ENCODE measurements at places on chromosomes 4 and X.
A peak's percentile ranks its signal among the peaks of the same experiment; 100 is the strongest.

DNA sequence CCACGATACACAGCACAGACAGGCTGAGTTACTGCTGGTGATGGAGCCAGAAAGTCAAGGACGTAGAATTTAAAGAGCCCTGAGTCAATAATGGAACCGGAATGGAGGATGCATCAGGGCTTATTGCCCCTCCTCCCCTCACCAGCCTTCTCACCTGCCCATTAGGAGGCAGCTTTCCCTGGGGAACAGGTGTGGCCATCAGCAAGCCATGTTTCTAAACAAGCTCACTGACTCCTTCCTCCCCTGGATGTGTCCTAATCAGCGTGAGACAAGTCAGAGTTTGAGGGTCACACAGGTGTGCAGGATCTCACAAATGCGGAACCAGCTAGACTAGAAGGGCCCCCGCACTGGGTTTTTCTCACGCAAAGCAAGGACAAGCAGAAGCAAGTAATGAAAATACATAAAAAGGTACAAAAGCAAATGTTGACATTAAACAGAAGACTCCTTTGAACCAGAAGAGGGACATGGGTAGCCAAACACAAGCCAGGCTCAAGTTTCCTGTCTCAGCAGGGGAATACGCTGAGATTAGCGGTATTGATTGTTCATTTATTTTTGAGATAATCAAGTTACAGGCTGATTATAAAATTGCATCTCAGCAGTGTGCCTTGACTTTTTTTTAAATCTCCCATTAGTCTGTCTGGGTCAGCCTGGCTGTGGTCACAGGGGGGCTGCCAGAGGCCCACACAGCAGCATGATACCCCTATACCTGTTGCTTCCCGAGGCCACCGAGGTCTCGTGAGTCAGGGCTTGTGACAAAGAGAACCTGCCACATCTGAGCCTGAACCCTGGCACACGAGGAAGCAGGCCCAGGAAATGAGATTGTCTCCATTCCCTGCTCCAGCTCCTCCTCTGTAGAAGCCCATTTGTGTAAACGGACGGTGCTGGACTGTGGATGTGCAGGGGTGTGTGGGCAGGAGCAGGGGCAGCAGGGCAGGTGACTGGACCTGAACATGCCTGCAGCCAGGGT is 37.4 kb downstream of the CCKAR start:
- DNase-seq = no peak

DNA sequence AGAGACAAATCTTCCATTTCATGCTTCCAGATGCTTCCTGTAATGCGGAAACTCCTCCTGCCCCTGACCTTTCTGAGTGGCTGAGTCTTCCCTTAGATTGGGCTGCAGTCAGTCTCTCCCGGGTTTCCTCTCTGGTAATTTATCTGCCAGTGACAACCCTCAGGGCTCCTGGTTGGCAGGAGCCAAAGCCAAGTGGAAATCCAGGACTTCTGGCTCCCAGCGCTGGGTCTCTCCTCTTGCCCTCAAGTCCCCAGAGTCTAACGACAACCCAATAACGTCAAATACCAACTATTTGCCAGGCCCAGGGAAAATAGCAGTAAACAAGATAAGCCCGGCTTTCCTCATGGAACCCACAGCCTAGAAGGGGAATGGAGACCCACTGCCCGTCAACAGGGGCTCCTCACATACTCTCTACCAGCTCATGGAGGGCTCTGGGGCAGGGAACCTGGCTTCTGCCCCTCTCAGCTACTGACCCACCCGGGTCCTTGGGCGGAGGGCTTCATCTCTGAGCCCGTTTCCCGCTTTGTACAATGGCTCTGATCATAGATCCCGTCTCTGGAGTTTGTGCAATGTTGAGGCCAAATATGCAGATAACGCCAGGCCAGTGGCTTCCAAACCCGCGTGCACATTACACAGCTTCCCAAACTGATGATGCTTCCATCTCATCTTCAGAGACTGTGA is 1.1 kb upstream of the TBC1D14 start:
- DNase-seq = no peak

DNA sequence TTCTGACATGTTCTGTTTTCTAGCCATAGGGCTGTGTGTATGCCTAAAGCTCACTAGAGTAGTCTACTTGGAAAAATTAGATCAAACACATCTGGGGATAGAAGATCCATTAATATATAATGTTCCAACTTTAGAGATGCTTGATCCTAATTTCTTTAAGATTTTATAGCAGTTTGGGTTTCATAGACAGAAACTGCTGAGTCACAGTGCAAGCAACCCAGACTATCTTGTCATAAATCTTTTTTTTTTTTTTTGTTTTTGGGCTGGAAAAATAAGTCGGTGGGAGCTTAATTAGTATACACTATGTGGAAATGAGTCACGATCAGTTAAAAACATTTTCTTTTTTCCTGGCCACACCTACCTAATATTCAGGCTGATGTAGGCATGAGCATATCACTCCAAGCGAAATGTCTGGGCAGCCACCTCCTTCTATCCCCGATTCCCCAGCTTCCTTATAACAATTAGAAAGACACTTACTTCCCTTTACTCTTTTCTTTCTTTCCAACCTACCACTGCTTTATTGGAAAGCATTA is 58.2 kb upstream of the CASK start:
- DNase-seq = no peak

GRCh38 chrX:83077606-83078005 is 430.5 kb upstream of the POU3F4 start:
- DNase-seq = no peak

- no peak for DNase-seq
Observed at GRCh38 chr4:13875181-13875580, 247.7 kb upstream of the BOD1L1 start.

- DNase-seq = no peak
Observed at GRCh38 chrX:123971982-123972381, 10.5 kb downstream of the STAG2 start.

GRCh38 chrX:148659481-148659880 is 159.1 kb downstream of the AFF2 start:
- no peak for DNase-seq

GRCh38 chr4:113588895-113589668 is 172.5 kb downstream of the CAMK2D start:
- DNase-seq = no peak

DNA sequence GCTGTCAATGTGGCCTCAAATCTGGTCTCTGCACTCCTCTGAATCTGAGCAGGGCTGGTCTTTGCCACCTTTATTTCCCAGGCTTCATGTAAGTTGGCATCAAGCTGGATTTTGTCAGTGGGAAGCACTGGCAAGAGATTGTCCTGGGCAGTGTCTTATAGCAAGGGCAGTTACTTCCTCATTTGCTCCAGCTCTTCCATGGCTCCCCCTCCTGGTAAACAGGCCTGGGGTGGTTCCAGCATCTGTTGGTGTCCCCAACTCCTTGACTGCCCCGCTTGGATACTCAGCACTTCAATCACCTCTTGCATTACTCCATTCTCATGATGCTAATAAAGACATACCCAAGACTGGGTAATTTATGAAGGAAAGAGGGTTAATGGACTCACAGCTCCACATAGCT is 15.0 kb upstream of the REST start:
- DNase-seq = no peak

DNA sequence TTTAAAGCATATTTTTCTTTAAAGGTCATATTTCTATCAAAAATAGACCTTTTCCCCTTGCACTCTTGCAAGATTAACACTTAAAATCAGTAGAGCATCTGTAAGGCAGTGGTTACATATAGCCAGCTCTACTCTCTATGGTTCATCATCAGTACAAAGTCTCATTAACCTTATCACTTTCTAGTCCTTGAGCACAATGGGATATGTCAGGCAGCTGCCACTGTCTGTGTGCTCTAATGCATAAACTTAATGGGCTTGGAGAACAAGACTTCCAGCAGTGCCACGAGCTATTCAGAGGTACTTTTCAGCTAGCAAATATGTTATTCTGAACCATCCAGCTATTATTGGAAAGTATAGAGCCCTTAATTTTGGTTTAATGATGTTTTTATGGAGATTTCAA is 393.7 kb downstream of the GASK1B start:
- no peak for DNase-seq

GRCh38 chr4:1041147-1041935 is 29.9 kb downstream of the FGFRL1 start:
- DNase-seq = no peak

- DNase-seq = no peak
Observed at GRCh38 chrX:110258552-110258951, 59.3 kb downstream of the AMMECR1 start.

GRCh38 chr4:173189117-173189693 is 20.6 kb downstream of the GALNT7 start:
- DNase-seq = no peak

DNA sequence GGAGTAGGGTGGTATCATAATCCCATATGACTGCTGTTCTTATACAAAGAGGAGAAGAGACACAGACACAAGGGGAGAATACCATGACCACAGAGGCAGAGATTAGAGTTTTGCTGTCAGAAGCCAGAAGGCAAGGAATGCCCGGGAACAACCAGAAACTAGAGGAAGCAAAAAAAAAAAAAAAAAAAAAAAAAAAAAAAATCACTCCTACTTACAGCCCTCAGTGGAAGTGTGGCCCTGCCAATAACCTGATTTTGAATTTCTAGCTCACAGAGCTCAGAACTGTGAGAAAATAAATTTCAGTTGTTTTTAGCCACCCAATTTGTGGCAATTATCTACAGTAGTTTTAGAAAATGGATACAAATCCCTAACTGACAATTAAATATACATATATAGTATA is 30.4 kb upstream of the UBE2NL start:
- DNase-seq = no peak

DNA sequence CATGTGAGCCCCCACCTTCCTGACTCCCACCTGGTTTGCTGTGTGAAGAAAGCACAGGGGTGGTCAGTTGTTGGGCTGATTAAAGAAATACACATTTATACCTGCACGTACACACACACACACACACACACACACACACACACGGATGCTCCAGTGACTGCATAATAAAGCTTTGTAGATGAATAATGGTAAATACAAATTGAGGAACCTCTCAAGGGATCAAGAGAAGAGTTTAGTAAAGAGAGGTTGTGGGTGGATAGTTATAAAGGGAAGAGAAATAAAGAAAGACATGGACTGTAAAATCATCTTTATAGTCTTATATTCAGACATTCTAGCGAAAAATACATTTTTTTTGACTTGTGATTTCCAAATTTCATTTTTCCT is 144.1 kb downstream of the MGST2 start:
- no peak for DNase-seq

DNA sequence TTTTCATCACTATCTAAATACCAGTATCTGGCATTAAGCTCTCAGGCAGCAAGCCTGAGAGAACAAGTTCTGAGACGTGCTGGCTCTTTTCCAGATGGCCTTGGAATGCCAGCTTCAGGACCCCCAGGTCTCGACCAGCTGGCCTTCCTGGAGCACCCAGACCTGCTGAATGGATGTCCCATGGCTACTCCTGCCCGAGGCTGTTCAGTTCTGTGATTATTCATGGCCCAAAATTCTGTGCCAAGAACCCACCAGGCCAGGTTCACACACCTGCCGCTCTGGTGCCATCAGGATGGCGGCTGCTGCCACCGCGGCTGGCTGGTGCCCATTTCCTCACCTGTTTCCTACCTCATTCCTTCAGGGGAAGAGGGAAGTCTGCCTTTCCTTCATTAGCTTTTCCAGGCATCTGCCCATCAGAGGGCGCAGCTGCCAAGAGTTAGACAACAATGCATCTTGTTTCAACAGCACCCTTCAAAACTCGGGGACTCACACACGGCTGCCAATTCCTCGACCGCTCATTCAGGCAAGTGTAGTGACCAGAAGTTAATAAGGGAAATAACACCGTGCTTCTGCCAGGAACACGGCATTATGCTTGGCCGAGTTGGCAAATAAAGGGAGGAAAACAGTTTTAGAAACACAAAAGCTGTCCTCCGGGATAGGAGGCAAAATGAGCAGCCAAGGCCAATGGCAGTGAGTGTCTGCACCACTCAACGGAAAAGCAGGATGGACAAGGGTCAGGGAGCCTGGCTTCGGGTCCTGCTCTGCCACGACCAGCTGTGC is 173.8 kb downstream of the NSUN7 start:
- DNase-seq = no peak

DNA sequence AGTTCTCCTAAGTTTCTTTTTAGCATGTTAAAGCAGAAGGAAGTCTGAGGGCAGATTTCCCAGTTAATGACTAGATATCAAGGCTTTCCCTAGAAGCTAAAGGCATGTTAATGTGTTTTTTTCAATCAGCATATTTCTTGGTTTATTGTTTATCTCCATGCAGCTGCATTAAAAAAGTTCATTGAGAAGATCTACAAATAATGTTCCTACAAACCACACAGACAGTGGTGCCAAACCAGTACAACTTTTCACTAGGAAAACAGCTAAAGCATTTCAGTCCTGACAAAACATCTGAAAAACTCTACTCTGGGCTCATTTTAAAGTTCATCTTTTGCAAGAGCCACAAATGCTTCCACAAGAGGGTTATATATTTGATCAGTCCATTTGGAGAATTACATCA is 320.0 kb downstream of the ADGRL3 start:
- no peak for DNase-seq

DNA sequence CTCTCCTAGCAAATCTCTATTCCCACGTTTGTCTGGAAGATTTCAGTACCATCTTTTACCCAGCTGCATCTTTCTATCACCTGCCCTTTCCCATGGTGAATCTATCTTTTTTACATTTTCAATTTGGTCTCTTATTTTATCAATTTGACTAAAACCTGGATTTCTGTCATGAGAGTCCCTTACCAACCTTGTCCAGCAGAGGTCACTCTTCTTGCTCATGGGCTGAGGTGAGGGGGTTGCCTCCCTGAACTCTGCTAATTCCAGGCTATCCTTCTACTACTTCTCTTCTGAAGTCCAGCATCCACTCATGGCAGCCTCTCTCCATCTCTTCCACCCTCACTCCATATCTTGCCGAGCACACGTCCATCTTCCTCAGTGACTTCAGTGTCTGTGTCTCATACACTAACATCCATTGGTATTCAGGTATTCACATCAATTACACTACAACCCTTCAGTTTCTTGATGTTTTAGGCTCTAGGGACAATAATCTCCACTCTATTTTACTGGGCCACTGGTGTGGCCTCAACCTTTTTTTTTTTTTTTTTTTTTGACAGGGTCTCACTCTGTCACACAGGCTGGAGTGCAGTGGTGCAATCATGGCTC is 17.8 kb upstream of the ZNF827 start:
- DNase-seq = no peak

GRCh38 chr4:48065587-48066052 is 49.0 kb downstream of the NIPAL1 start:
- no peak for DNase-seq

GRCh38 chr4:59058543-59058942 is 1948.4 kb upstream of the IGFBP7 start:
- no peak for DNase-seq

GRCh38 chr4:122658818-122659295 is 38.0 kb upstream of the IL21 start:
- DNase-seq = no peak

DNA sequence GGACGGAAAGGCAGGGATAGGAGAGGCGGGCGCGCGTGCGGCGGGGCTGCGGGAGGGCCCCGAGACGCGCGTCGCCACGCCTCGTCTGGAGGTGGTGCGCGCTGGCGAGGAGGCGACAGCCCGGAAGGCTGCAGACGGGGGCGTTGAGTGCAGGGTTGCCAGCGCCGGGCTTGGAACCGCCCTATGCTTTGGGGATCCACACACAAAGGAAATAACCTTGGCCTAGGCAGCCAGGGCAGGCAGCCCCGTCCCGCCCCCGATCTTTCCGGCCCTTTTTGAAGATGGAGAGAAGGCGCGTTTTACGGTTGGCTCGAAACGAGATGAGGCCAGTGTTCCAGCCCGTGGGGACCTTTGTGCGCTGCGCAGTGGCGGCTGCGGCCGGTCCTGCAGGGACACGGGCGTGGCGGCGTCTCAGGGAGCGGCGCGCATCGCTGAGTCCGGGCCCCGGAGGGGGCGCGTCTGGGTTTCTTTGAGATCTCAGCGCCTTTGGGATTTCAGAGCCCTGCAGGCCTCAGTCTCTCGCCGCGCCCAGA is 50.8 kb upstream of the TRIM2 start:
- peak; percentile 31 for DNase-seq
